ENCODE measurements at places on chromosomes 12 and 14.

DNA sequence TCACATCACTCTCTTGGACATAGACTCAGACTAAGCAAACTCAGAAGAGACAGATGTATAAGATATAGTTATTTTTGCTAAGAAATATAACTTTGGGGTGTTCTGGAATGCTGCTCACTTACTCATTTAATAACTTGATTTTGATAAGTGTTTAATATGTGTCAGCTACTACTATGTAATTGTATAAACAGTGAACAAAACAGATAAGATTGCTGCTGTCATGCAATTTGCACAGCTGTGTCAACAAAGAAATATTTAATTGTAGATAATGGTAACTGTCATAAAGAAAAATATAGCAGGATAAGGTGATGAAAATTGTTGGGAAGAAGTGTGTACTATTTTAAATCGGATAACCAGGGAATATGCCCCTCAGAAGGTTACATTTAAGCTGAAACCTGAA, 84.1 kb upstream of the ZDHHC17 start:
- no peak for DNase-seq

DNA sequence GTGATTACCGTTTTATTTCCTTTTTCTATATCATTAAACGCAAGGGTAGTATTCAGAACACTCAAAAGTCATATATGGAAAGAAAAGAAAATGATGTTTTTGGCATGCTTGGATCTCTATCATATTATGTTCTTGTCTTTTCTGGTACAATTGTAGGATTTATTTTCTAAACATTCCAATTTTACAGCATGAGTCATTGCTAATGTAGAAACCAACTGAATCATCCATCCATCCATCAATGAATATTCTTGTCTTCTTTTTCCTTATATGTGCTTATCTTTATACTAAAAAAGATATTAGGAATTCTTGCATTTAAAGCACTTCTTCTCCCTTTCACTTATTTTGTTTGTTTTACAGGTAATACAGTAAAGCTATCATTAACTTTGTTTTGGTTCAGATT, 20.4 kb upstream of the AMIGO2 start:
- DNase-seq = peak; percentile 53

- DNase-seq = no peak
Measured at GRCh38 chr12:92503029-92503931, 199.5 kb upstream of the PLEKHG7 start.

- peak; percentile 61 for DNase-seq
Measured at GRCh38 chr14:22375321-22375930, 213.6 kb downstream of the DAD1 start.

DNA sequence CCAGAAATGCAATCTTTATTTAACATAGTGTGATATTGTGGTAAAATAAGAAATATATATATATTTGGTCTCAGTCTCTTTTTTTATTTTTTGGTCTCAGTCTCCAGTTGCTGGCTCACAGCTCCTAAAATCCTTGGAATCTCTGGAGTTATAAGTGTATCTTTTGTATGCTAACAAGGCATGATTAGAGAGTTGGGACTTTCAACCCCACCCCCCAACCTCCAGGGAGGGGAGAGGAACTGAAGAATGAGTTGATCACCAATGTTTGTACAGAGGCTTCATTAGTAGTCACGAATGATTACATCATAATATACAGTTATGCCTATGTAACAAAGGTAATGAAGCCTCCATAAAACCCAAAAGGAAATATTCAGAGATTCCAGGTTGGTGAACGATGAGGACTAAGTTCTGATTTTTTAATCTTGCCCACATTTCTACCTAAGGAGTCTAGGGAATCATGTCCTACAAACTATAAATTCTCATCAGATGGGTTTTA, 22.8 kb upstream of the LALBA start:
- no peak for DNase-seq

DNA sequence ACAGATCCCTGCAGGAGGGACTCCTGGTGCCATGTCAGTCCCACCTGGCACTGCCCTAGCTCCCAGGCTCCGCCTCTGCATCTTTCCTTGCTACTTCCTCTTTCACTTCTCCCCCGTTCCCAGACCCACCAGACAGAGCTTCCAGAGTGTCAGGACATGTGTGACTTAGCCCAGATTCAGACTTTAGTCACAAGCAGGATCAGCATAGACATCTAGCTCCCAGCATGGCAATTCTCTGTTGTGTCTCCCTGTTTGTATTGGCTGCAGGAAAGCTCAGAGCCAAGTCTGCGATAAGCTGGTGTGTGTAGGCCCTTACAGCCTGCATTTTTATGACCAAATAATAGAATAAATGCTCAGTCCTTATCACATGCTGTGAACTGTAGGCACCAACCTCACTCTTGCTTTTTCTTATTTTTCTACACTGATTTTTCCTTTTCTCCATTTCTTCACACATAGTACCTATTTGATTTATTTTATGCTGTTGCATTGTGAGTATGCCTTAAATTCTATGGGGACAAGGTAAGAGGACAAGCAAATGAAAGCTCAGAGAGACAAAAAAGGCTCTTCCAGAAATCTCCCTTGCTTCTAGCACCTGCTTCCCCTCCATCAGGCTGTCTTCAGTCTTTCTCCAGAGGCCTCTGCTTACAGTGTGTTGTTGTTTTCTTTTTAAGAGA, 5.9 kb downstream of the DHRS2 start:
- DNase-seq = no peak

DNA sequence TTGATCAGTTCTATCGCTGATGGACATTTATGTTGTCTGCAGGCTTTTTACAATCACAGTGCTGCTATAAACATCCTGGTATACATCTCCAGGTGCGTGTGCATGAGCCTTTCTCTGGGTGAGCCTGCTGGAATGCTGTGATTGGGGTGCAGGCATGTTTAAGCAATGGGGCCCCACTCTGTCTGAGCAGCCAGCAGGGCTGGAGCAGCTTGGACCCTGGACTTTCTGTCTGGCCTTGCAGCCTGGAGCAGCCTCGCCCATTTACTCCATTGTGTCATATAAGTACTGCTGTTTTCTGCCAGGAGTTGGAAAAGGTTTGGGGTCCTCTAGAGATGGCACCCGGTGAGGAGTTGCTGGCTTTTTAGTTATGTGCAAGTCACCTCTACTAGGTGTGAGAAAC, 199.0 kb downstream of the KIF26A start:
- no peak for DNase-seq

DNA sequence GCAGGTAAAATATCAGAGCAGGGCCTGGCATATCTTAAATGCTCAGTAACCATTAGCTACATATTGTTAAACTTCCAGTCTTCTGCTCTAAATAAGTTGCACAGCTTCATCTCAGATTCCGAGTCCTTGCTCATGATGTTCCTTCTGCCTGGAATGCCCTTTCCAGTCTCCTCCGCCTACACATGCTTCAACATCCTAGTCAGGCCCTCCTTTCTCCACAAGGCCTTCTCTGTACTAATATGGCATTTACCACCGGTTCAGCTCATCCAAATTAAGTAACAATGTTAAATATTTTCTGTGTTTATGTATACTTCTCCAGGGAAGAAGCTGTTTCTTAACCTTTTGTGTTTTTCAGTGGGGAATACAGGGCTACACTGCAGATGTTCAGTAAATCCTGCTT, 8.5 kb downstream of the DHH start:
- peak; percentile 44 for DNase-seq

GRCh38 chr12:54390668-54391551, 6.4 kb upstream of the ZNF385A start:
- DNase-seq = no peak

DNA sequence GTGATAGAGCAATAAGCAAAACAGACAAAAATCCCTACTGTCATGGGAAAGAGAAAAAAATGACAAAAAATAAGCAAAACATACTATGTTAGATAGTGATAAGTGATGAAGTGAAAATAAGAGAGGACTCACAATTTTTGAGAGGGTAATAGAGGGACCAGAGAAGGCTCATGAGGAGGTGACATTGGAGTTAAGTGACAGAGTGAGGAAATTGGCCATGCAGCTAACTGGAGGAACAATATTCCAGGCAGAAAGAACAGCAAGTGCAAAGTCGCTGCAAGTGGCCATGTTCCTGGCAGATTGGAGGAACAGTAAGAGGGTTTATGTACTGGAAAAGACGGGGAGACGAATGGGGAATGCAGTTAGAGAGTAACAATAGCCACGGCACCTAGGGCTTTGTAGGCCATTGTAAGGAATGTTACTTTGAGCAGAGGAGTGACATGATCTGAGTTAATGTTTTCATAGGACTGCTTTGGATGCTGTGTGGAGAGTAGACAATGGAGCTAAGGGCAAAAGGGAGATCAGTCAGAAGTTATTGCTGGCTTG, 1.4 kb upstream of the SAV1 start:
- DNase-seq = no peak

GRCh38 chr12:131441060-131441396, 269.9 kb upstream of the SFSWAP start:
- no peak for DNase-seq

- DNase-seq = no peak
Measured at GRCh38 chr12:56081393-56082347, 1.7 kb downstream of the ERBB3 start.

DNA sequence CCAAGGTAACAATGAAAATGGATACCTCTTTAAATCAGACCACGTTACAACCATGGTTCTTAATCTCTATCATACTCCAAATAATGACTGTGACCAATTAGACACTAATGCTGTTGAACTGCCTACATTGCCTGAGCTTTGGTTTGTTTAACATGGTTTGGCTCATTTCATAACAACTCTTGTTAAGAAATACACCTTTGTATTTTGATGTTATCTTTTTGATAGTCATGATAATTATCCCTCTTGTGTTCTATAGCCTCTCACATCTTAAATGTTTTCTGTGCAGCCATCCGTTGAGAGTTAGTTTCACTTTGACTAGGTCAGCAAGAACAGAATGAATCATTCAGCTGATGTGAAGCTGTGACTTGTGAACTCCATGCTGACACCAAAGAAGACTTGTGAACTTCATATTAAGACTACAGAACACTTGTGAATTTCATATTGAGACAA, 75.5 kb upstream of the RERGL start:
- DNase-seq = peak; percentile 63

DNA sequence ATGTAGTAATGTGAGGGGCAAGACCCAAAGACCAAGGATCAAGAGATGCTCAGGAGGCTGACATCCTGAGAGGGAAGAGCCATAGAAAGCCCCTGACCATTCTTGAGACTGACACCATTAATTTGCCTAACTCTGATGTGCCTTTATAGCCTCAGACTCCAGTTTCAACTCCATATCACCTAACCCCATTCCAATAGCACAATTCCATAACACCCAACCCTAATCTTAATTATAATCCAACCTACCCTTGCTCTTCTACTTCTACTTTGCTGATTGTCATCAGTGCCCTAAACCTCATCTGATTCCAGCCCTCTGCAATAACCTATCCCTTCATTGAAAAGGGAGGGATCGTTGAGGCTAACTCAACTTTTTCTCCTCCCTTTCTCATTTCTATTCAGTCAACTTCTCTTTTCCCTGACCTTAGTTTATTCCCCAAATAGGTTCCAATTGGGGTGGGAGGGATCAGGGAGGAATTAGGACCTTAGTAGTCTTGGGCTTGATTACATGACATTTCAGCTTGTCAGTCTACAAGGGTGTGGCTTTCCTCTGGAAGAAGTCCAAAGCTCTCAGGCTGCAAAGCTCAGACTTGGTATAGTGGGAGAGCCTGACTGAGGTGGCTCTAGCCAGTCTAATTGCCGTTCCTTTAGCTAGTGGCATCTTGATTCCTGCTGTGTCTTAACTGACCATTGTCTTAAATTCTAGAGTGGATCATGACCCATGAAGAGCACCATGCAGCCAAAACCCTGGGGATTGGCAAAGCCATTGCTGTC, 3.1 kb downstream of the PFKM start:
- DNase-seq = no peak

- DNase-seq = no peak
Measured at GRCh38 chr12:45042599-45042998, 8.3 kb downstream of the DBX2 start.

DNA sequence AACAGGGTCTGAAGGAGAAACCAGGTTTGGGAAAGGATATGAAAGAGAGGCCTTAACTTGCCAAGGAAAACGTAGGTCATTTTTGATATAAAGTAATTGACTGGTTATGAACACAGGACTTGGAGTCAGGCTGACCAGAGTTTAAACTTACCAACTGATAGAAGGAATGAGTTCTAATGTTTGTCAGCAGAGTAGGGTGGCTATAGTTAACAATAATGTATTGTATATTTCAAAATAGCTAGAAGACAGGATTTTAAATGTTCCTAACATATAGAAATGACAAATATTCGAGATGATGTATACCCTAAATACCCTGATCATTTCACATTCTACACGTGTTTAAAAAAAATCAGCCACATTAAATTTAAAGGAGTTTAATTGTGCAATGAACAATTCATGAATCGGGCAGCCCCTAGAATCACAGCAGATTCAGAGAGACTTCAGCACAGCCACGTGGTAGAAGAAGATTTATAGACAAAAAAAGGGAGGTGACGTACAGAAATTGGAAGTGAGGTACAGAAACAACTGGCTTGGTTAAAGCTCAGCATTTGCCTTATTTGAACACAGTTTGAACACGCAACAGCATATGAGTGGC, 52.5 kb upstream of the PLEKHG7 start:
- DNase-seq = no peak

GRCh38 chr14:61803755-61804154, 41.5 kb downstream of the SNAPC1 start:
- no peak for DNase-seq

DNA sequence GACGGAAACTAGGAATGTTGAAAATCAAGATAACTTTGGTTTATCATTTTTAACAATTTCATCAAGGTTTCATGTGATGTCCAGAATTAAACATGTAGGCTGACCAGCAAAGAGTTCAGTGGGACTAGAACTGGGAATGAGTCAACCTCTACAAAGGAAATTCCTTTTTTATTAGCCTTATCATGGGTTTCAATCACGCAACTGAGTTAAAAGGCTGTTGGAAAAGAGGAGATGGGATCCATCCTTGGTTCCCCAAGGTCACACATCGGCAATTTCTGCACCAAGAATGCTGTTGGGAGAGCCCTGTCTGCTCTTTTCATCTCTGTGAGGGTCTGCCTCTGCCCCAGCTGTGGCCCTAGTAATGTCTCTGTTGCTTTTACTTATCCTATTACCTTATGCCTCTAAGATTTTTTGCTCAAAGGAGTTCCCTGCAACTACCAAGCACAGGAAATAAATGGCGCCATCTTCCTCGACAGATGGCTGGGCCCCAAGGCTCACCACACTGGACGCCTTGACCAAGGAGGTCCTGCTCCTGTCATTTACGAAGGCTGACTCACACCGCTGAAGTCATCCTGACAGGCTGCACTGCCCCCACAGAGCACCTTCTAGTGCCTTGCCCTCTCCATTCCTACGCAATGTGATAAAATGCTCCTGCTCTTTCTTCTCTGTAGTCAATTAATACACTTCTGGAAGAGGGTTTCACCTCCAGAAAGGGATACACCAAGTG, 367.4 kb downstream of the GXYLT1 start:
- no peak for DNase-seq

- peak; percentile 78 for DNase-seq
Measured at GRCh38 chr12:7079826-7080125, 12.5 kb downstream of the C1R start.

DNA sequence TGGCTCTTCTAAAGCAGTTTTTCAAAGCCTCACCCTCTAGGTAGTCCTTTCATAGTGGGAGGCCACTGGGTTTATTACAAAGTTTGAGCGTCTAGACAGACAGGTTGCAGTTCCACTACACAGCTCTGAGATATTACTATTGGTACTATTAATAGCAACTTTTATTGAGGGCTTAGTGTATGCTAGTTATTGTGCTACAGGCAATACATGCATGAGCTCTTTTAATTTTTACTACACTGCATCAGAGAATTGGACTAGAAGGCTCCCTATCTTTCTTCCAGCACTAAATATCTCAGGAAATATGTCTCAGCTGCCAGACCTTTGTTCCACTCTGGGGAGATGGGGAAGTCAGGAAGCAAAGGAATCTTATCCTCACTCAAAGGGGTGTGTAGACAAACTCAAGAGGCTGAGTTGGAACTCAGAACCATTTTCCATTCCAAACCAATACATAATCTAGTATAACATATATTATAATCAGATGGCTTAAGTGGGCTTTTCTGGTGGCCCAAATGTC, 161.8 kb upstream of the SLC38A2 start:
- no peak for DNase-seq
